NT2/D1 (cell line): ENCODE measurements at places on chromosomes 11 and 22.

GRCh38 chr22:28978158-28978557 lies 83.5 kb downstream of the C22orf31 start:
- DNase-seq: no peak

GRCh38 chr11:1925373-1926155 lies 6.1 kb downstream of the TNNT3 start:
- DNase-seq: no peak

GRCh38 chr22:32917577-32918354 lies 116.3 kb downstream of the TIMP3 start:
- DNase-seq: no peak

DNA sequence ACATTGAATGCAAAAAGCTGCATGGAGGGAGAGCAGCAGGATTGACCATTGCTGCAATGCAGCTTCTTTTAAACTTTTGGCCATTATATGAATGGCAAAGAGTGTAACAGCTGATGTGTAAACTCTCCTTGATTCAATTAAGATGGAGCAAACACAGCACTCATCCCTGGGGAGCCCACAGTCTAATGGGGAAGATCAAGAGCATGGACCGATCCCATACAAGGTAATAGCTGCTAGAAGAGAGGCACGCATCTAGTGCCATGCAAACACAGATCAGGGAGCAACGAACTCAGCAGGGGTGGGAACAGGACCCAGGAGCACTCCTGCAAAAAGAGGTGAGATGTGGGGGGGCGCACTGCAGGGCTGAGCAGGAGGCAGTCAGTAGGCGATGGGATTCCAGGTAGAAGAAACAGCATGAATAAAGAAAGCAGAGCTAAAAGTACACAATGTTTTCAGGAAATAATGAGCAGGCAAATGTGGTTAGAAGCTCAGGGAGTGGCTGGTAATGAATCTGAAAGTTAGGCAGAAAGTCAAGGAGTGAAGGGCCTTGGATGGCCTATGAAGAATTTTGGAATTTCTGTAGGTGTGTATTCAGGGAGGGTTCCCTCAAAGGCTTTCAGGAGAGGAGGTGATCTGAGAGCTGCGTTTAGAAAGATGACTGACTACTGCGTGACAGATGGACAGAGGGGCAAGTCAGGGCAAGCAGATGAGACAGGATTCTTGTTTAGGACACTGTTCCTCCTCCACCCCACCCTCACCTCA lies 17.2 kb upstream of the BMAL1 start:
- DNase-seq: no peak

DNA sequence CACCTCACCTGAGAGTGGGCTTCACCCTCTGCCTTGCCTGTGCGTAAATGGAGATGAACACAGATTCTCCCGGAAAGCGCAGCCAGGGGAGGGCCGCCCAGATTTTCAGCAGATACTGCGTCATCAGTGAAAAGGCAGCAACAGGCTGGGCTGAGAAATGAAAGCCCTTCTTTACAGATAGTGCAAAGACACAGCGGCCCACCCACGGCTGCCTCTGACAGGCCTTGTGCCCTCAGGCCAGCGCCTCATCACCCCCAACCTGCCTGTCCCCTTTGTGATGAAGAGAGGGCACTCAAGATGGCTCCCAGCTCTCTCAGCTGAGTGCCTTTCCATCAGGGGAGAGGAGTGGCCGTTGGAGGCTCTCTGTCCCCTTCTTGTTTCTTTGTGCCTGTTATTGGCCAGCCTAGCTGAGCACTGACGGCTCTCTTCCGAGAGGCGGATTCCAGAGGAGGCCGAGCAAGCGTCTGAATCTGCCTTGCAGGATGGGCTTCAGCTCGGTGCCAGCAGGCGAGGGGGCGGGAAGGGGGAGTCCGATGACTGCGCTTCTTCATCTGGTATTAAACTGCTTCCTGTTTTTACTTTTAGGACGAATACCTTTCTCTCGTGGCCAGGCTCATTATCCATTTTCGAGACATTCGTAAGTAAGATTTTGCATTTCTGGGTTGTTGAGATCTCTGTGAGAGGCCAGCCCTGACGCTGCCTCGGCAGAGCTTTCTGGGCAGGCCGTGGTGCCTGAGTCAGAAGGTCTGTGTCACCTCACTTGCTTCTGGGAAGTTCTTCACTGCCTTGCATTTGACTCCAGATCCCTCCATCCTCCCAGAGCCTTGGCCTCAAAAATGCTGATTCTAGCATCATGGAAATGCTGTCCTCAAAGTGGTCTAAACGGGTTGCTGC lies 43.7 kb downstream of the MED15 start:
- peak; percentile 77 for DNase-seq

DNA sequence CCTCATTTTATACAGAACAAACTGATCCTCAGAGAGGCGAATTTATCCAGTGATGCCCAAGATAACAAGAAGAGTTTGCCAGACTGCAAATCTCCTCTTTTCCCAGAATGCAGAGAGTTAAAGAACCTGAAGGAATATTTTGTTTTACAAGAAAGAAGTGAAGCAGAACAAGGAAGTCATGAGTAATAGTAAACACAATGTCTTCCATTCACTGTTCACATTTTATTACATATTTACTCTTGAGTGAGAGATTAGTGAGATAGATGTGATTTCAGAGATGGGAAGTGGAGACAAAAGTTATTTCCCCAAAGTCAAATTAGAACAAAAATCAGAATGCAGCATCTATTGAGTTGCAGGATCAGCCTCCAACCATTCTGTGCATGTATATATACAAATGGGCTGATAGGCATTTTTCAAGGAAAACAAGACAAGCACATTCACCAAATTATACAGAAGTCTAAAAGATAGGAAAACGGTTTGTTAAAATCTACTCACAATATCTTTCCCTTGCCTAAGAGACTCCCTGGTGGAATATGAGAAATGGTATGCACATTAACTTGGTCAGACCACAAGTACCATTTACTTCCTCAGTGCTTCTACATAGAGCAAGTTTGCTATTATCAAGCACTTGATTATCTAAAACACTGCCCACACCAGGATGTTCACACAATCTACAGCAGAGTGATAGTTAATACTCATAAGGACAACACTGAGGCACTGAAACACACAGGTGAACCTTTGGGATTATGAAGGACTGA lies 12.0 kb downstream of the GUCY1A2 start:
- DNase-seq: no peak
